ENCODE measurements at places on chromosomes 13 and 19.

DNA sequence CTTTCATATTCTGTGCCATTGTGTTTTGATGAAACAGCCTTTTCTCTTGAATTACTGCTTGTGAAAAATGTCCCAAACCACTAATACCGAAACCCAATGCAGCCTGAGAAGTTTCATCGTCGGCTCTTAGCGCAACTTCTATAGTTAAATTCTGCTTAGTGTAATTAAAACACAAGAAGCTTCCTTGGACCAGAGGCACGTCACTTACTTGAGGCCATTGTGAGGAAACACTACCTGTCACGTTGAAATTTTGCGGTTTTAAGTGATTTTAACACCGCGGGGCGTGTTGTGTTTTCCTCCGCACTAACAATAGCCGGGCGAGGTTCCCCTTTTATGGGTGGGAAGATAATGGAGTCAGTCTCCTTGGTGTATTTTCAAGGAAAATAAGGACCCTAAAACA is 70.9 kb downstream of the GGACT start:
- no peak for DNase-seq

DNA sequence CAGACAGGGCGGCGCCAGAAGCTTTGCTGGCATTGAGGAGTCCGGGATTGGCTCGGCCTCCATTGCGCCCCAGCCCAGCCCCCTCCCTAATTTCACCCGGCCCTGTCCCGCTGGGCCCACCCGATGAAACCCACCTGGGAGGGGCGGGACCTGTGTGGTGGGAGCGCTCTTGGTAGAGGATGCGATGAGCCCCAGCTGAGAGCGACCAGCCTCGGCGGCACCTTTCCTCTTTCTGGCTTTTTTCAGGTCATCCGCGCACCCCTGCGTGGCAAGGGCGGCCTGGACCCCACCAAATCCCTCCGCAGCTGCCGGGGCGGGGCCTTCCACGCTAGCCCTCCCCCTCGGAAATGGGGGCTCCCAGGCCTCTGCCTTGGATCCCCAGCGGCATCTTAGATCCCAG is at the start of gene ZGLP1:
Gene ZGLP1 (minus strand): TSS at position 393 of the 400 bp plus-strand sequence.
- no peak for DNase-seq

- DNase-seq, result peak; percentile 42
Measured at GRCh38 chr13:110116072-110116487, 190.9 kb downstream of the COL4A1 start.

GRCh38 chr13:30872685-30873461 is 33.2 kb upstream of the MEDAG start:
- DNase-seq, result no peak

GRCh38 chr13:32284927-32285632 is 30.1 kb downstream of the ZAR1L start:
- peak; percentile 76 for DNase-seq

DNA sequence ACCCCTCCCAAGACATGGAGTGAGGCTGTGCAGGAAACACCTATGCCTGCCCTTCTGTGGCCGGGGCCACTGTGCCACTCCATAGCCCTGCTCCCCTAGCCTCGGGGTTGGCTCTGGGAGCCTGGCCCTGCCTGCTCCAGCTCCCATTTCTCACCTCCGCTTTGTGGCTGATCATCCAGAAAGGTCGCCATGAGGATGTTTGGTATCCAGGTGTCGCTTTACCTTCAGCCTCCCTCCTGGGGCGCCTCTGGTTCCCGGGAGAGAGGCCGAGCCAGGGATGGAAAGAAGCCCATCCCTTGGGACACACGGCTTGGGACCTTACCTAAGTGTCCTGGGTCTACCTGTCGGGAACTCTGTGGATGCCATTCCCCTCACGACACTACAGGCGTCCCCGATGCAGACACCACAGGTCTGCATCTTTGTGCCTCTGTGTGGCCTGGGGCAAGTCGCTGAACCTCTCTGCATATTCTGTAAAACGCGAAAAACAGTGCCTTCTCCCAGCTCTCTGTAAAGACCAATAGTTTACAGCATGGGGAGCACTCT is 3.4 kb upstream of the MCF2L start:
- DNase-seq, result no peak

GRCh38 chr19:1173159-1173844 is 766 bp downstream of the SBNO2 start:
- no peak for DNase-seq

- DNase-seq, result peak; percentile 39
Measured at GRCh38 chr13:43988302-43988701, 108.6 kb downstream of the LACC1 start.

DNA sequence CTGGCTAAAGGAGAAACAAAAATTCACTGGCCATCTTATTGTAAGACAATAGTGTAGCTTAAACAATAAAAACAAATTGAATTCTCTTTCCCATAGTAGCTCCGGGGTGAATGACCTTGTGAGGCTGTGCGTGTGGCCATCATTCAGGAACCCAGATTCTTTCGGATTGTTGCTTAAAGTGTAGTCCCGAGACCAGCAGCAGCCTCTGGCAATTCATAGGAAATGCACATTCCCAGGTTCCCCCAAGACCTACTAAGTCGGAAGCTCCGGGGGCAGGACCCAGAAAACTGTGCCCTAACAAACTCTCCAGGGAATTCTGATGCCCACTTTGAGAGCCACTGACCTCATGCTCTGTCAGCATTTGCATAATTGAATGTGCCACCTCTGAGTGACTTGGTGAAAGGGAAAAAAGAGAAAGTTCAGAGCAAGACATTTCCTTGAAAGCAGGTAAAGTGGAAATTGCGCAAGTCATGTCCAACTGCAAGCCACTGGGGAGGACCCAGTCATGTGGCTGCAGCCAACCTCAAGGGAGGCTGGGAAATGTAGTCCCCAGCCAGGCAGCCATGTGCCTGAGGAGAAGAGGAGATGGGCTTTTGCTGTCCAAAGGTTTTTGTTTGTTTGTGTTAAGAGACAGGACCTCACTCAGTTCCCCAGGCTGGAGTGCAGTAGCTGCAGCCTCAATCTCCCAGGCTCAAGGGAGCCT is 50.7 kb upstream of the PNMA8B start:
- DNase-seq, result peak; percentile 74

- DNase-seq, result no peak
Measured at GRCh38 chr13:113210833-113211232, 1.4 kb downstream of the CUL4A start.

DNA sequence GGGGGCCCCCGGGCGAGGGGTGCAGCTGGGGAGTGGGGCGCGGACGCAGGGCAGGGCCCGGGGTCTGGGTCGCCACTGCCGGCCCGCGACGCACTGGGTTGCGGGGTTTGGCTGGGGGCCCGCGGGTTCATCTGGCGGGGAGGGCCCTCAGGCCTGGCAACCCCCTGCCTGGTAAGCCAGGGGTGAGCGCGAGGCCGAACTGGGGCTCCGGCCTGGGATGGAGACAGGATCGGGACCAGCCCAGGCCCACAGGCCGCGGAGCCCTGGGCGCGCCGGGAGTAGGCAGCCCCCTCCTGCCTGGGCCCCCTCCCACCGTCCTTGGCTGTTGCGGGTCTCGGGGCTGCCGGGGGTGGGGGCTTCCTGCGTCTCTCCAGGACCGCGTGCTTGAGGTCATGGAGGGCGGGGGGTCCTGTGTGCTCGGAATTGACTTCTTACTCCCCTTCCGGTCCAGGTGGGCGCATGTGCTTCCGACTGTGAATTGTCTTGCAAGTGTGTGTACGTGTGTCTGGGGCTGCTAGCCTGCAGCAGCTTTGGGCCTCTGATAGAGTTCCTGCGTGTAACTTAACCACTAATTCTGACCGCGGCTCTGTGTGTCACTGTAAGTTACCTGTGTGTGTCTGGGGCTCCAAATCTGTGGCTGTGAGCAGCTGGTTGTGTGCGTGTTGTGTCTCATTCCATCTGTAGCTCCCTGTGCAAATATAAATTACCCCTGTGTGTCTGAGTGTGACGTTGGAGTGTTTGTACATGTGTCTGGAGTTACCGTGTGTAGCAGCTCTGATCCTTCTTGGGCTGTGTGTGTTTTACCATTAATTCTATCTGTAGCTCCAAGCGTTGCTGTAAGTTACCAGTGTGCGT is 751 bp downstream of the GRAMD1A start:
- peak; percentile 40 for DNase-seq

DNA sequence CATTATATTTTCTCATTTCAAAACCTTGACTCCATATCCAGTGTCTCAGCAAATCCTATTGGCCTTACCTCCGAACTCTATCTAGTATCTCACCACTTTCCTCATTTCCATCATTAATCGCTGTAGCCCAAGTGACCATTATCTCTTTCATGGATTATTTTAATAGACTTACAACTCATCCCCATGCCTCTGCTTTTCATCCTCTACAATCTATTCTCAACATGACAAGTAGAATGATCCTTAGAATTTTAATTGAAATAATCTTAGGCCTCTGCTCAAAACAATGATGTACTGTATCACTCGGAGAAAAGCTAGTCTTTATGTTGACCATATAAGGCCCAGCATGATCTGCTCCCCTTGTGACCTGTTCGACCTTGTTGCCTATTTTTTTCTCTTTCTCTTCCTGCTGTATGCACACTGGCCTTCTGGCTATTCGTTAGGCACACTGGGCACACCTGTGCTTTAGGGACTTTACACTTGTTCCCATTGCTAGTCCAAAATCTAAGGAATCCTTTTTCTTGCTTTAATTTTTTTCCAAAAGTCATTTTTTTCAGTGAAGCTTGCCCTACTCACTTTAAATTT is 21.4 kb downstream of the DNAJC15 start:
- no peak for DNase-seq

DNA sequence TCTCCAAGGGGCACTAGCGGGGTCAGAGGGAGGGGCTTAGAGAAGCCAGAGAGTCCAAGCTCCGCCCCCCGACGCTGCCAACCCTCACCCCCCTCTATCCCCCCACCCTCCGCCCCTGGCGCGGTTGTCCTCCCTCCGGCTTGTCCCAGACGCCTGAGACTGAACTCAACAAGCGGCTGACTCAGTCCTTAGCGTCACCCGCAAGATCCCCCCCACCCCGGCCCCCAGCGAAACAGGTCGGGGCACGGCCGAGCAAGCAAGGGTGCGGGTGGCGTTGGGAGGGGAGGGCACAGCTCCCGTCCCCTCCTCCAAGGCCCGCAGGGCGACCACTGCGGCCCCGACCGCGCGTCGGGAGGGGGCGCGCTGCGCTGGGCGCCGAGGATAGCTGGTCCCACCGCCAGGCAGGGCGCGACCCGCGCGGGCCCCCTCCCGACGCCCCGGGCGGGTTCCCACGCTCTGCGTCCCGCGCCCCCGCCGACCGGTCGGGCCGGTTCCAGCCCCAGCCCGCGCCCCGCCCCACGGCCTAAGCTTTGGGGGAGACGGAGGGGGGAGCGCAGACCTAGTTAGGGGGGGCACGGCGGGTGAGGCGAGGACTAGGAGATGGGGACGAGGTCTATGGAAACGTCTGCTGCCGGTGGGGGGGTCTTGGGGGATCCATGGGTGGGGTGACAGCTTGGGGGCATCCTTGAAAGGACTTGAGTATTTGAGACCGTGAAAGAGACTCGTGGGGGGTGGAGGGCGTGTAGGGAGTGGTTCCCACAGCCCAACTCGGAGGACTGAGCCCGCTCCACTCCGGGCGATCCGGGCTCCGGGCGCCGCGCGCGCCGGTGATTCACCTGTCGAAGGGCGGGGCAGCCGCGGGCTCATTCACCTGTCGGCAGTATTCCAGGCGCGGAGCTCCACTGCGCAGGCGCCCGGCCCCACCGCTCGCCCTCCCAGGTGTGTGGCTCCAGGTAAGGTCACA is 5.1 kb downstream of the NOTCH3 start:
- DNase-seq, result peak; percentile 84

GRCh38 chr19:43934055-43934984 is 762 bp downstream of the ZNF45 start:
- peak; percentile 34 for DNase-seq

- DNase-seq, result no peak
Measured at GRCh38 chr13:94217370-94217769, 262.1 kb downstream of the DCT start.

GRCh38 chr13:104267206-104267811 is 1201.1 kb upstream of the SLC10A2 start:
- no peak for DNase-seq
